ENCODE measurements at places on chromosomes 2 and 18.

DNA sequence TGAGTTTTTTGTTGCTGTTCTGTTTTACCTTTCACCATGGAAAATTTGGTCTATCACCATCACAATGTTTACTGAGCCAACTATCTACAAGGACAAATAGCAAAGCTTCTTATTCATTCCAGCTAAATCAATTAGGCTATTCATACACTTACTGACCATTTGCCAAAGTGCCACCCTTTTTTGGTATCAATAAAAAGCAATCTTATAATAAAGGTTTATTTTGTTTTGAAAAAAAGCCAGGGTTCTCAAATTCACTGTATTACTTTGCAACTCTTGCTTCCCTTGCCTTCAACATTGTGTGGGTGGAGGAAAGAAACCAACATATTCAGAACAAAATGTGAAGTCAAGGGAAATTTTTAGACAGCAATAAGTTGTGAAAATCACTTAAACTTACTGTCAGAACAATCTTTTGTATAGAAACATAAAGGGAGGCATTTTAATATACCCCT is 15.3 kb downstream of the PELI1 start:
- DNase-seq: no peak

- no peak for DNase-seq
Measured at GRCh38 chr2:46942143-46942526, 26.5 kb upstream of the MCFD2 start.

DNA sequence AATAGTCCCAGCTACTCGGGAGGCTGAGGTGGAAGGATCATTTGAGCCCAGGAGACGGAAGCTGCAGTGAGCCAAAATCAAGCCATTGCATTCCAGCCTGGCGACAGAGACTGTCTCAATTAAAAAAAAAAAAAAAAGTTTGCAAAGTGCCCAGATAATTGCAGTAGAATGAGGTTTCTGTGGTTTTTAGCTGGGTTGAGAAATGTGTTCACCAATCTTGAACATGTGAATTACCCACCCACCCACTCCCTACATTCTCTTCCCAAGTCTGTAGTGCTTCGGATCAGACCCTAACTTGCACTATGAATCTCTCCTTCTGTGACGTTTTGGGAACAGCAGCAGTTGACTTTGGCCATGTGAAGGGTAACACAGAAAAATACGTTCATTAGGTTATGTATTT is 247.3 kb downstream of the PTGR3 start:
- DNase-seq: no peak

DNA sequence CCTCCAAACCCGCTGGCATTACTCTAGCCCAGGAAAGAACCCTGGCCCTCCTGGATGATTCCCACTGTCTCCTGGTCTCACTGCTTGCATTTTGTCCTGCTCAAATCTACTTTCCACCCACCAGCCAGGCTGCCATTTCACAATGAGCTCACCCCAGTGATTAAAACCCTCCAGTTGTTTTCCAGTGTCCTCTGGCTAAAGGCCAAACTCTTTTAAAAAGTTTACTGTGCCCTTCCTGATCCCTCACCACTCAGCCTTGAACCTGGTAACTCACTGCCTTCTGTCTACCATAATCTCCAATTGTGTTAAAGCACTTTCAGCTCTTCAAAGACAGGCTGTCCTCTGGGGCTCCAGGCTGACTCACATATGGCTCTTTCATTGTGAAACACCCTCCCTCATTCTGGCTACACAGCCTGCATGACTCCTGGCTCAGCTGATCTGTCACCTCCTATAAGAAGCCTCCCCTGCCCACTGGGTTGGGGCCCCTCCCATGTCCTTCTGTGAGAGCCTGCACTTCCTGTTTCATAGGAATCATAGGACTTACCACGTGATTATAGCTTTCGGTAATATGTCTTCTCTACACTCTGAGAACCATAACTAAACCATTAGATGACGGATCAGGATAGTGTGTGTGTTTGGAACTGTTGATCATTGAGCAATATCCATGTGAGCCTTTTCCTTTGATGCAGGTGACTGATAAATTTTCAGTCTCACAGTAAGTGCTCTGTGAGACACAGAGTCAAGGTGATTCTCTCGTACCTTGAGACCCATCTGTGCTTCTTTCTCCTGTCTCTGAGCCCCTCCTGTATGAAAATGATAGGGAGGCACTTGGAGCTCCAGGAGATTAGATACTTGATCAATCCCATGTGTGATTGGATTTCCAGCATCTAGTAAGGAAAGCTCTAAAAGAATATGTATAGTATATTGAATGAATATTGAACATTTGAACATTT is 590.8 kb upstream of the ID2 start:
- DNase-seq: no peak

DNA sequence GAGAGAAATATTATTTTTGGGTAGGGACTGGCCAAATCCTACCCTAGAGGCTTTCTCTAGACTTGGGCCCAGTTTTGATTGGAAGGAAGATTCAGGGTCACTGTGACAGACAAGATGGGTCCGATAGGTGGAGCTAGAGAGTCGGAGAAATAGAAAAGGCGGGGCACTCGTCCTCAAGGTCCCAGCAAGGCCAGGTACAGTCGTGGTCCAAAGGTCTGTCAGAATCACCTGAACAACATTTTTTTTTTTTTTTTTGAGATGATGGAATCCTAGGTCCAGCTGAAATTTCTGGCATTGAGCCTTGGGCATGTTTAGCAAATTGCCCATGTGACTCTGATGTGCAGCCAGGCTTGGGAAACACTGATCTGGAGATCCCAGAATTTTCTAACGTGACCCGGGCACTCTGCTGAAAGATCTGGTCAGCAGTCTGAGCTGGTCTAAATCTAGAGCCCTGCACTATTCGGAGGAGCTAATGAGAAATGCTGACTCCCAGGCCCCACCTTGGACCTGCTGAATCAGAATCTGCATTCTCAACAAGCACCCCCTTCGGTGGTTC is 23.0 kb upstream of the NTSR2 start:
- DNase-seq: peak; percentile 56

- DNase-seq: no peak
Measured at GRCh38 chr18:55529581-55529980, 58.4 kb downstream of the TCF4 start.

- DNase-seq: no peak
Measured at GRCh38 chr18:3607309-3608098, 157.5 kb downstream of the TGIF1 start.

DNA sequence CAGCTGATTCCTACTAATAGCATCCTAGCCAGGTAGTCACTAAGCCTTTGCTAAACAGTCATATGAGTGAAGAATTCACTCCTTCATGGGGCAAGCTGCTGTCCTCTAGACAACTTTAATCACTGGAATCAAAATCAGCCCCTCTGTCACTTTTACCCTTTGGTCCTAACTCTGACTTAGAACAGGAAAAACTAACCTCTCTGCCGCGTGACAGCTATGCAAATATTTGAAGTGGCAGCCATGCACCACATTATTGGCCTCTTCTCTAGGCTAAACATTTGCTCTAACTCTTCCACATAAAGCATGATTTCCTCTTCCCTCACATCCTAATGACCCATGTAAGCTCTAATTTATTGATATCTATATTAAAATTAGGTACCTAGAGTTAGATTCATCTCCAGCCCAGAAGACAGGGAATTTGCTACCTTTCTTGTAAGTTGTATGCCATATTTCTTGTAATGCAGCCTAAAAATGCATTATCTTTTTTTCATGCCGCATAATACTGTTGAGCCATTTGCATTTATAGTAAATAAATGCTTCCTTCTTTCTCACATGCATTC is 12.8 kb upstream of the ONECUT2 start:
- no peak for DNase-seq

DNA sequence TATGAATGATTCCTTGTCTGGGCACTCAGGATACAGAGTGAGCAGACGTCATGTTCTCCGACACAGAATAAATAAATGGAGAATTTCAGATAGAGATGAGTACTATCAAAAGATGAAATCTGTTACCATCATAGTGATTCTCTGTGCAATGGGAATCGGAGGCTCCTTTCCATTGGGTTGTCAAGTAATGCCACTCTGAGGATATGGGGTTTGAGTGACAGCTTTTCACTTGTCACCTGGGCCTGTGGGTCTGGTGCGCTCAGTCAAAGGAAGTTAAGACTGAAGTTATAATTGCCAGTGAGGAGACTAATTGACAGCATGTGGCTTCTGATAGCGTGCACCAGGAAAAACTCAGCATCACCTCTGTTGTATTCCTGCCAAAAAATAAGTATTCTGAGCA is 387.2 kb downstream of the SOX11 start:
- DNase-seq: no peak

- DNase-seq: no peak
Measured at GRCh38 chr2:98310010-98310409, 36.2 kb upstream of the CNGA3 start.

DNA sequence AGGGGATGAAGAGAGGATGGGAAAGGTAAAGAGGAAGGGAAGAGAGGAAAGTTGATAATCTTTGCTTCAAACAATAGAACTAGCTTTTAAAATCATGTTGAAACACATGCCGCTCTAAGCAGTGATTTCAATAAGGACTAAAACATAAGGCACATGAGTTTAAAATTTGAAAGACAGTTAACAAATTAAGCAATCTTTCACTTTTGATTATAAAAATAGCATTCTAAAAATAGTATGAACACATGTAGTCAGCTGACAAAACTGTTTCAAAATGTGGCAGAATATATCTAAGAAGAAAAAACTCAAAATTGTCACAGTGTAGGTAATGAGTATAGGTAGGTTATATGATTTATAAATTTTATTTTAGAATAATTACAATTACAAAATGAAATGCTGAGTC is 25.3 kb downstream of the PSME4 start:
- no peak for DNase-seq

GRCh38 chr2:158723921-158724802 is 71.0 kb upstream of the DAPL1 start:
- DNase-seq: peak; percentile 40

DNA sequence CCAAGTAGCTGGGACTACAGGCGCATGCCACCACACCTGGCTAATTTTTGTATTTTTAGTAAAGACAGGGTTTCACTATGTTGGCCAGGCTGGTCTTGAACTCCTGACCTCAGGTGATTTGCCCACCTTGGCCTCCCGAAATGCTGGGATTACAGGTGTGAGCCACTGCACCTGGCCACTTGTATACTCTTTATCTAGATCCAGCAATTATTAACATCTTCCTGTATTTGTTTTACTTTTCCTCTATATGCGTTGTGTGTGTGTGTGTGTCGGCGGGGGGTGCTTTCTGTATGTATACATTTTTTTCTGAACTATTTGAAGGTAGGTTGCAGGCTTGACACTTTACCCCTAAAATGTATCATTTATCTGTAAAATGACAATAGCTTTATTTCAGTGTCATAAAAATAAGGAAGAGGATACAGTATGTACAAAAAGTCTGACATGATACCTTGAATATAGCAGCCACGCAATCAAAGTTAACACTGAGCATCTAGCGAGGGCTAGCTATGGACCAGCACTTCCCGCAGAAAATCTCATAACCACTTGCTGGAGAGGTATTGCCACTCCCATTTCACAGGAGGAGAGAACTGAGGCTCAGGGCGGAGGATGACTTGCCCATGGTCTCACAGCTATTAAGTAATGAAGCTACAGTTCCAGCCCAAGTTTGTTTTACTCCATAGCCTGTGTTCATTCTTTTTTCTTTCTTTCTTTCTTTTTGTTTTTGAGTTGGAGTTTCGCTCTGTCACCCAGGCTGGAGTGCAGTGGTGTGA is 251.3 kb downstream of the MYCN start:
- DNase-seq: no peak

DNA sequence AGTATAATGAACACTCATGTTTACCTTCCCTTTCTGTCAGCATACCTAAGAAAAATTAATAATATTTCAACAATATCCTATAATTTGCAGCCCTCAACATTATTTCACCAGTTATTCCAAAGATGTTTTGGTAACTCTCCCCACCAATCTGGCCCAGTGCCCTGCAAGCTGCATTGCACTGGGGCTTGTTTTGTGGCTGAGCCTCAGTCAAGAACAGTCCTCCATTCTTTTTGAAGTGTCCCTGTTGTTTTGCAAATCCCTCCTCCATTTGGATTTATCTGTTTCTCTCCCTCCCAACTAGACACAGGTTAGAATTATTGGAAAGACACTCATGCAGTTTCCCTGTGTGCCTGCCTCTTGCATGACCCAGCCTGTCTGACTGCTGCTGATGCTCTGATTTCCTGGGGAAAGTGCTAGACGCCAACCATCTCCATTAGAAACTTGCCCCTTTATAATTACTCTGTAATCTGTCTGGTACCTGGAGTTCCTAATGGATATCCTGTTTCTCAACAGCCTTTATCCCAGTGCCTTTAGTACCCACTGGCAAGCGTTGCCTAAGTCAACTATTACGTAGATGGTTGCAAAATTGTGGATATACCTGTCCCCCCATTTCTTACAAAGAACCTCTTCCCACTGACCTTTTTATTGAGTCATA is 60.2 kb downstream of the EIF5B start:
- DNase-seq: peak; percentile 11

- no peak for DNase-seq
Measured at GRCh38 chr2:96136129-96136720, 2.1 kb downstream of the ASTL start.

DNA sequence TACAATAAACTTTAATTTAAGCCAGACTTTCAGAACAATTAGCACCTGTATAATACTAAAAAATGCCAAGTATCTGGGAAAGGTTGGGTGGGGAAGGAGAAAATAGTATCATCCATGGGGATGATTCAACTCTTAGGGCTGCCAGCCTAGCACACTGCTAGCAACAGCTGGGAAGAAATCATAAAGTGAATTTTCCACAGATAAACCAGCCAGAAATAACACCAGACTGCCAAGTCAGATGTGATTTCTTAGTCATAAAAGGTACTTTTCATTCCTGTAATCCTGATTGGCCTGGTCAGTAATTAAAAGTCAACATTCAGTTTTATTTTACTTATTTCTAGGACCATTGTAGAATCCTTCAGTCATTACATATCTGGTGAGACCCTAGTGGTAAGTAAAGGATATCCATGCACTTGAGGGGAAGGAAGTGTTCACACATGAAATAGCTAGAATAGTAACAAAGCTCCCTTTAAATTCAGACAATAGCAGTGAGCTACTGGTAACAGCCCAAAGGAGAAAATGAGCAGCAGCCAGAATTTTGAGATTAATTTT is 59.4 kb downstream of the LIMS1 start:
- no peak for DNase-seq

DNA sequence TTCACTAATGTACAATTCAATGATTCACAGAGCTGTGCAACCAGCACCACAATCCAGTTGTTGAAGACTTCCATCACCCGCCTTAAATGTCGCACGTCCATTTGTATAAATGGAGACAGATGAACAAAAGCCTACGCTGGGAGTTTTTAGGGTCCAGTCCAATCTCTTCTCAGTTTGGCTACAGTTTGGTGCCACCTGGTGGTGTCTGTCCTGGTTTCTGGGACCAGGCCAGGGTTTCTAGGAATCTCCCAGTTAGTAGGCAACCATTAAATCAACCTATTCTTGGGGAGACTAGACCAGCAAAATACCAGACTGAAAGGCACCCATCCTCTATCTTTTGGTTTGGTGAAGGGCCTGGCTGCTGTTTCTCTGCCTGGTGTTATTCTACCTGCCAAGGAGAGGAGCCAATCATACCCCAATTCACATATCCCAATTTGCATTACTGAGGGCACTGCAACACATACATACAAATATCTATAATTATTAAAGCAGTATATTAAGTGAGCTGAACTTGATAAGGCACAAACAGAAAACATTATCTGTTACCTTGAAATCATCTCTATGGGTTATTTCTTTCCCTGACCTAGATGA is 3.2 kb upstream of the DDX1 start:
- peak; percentile 21 for DNase-seq

All from hippocampal formation (tissue), 2 donors.